ENCODE measurements at places on chromosomes 4 and X.

- DNase-seq, result peak; percentile 67
Observed at GRCh38 chr4:173494013-173494970, 35.7 kb downstream of the HAND2 start.

DNA sequence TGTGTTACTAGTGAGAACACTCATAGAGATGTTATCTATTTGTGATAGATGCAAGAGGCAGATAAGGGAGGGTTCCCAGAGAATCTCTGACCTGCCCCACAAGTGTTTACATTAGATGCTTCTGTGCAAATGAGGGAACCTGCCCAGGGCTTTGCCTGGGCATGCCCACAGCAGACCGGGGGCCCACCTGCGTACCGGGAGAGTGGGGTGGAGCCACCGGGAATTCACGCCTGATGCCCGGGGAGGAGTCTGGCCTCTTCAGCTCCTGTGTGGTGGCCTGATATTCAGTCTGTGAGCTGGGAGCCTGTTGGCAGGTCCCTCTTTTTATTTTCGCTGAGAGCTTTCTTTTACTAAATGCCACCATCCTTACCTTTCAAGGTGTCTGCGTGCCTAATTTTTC is 155.7 kb downstream of the SNCA start:
- DNase-seq, result no peak

DNA sequence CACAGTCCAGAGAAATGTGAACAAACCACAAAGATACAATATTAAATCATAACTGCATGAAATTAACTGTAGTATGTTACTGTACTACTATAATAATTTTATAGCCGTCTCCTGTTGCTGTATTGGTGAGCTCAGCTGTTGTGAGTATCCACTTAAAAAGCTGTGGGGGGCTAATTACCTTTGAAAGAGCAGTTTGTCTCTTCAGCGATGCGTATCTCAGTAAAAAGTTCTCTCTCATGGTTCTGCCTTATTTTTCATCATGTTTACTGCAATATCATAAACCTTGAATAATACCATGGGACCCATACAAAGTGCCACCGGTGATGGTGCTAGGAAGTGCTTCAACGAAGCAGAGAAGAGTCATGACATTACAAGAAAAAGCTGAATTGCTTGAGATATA is 8.4 kb upstream of the MSMO1 start:
- DNase-seq, result no peak

GRCh38 chr4:187632260-187632995 is 363.1 kb upstream of the ZFP42 start:
- DNase-seq, result no peak

DNA sequence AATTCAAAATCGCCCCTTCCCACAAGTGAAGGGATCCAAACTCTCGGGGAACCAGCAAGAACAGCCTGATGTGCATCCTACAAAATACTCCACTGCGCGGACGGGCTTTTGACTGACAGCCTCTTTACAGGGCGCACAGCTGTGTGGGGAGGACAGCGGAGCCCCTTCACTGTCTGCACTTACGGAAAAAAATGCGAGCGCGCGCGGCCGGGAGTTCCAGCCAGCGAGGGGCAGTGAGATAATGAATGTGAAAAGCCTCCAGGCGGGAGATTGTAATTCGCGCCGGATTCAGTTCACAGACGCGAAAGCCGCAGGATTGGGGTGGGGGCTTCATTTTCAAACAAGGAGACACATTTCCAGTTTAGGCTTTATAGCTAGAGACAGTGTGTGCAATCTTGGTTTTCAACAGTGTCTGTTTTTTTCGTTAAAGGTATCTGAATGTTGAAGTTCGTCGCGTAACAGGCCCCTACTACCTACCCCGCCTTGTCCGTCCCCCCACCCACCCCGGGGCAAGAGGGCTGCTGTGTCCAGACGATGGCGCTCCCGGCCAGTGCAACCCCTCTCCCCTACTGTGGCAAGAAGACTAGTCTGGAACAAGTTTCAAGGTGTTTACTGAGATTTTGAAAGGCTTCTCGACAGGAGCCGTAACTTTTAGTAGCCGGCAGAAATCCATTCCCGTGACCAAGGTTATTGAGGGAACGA is 1.7 kb upstream of the GPR50 start:
- DNase-seq, result no peak

- no peak for DNase-seq
Observed at GRCh38 chr4:92501456-92501855, 197.7 kb downstream of the GRID2 start.

DNA sequence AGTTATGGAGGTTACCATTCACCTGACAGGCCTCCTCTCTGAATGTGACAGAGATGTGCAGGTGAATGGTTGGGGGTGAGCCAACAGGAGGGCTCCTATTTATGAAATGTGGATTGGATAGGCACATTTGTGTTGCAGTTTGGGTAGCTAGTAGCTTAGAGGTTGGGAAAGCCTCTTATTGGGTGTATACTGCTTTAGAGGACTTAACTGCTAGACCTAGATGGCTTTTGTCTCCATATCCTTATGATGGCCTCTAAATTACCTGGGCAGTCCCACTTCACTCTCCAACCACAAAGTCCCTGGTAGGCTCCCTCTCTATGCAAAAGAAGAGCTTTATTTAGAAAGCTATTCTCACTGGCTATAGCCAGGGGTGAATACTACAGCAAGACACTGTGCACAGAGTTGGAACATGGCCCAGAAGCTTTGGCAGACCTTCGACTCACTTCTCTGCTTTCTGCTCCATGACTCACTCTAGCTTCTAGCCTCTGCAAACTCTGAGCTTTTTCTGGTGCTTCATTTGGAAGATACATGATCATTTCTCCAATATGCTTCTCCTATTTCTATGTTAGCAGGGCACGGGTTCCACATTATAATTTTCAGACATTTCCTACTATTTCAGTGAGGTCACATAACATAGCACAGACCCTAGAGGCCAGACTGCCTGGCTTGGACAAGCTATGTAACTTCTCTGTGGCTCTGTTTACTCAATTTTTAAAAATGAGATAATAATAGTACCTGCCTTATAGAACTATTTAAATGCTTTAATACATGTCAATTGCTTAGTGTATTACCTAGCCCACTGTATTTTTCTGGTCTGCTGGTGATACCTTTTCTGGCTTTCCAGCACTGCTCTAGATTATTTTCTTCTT is 6.0 kb upstream of the VGLL1 start:
- no peak for DNase-seq
